Fibroblast of skin of right quadriceps (primary cell): ENCODE measurements at places on chromosomes 1 and 21.

DNA sequence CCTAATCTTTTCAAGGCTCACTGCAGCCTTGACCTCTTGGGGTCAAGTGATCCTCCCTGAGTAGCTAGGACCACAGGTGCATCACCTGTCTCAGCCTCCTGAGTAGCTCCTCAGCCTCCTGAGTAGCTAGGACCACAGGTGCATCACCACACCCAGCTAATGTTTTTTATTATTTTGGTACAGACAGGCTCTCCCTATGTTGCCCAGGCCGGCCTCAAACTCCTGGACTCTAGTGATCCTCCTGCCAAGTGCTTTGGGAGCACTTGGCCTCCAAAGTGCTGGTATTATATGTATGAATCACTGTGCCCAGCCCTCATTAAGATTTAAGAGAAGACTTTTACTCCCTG, 58.5 kb upstream of the S1PR1 start:
- DNase-seq = no peak

DNA sequence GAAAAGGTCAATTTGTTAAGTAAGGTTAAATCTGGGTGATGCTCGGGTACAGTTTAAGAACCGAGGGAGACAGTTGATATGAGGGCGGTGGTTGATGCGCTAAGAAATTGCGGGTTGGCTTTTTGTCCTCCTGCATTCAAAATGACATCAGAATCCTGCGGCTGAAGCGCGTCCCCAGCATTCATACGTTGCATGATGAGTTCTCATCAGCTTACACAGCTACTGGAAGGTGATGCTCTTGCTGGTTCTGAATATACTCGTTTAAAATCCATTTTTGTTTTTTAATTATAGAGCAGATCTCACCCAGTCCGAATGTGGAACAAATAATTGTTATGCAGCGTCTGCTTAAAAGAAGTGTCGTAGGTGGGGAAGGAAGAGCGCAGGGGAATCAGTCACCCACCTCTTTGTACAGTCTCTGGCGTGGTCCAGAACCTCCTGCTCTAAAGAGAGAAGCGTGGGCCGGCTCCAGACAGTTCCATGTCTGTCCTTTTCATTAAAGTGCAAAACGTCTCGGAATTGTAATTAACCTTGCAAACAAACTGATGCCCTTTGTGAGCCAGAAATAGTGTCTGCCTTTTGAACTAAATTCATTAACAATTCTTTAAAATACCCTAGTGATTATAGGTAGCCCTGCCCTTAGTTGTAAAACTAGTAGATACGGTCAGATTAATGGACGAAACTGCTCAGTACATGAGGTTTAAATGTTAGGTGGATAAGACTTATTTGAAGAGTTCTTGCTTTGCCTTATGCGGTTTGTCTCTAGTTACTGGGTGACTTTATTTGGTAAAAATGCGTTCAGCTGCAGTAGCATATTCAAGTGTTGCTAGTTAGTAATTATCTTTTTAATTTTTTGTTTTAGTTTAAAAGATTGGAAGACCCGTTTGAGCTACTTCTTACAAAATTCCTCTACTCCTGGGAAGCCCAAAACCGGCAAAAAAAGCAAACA, 741 bp downstream of the RGS2 start:
- DNase-seq = peak; percentile 48

DNA sequence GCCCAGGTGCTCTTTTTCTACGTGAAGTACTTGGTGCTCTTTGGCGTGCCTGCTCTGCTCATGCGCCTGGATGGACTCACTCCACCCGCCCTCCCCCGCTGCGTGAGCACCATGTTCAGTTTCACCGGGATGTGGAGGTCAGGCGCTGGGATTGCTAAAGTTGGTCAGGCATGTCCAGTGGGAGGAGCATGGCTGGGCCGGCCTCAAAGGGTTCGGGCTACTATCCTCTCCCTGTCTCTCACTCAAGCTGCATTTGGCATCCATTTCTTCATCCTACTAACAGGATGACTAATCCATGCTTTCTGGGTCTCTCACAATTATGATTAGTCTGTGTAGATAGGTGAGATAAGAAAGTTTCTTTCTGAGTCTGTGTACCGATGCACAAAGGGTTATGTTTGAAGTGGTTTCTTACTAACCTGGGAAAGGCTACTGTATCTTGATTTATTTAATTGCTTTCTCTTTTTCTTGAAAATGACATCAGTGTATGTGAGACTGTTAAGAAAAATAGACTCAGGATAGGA, 135.9 kb downstream of the HHAT start:
- DNase-seq = peak; percentile 7

GRCh38 chr1:64043288-64043687, 160.1 kb upstream of the UBE2U start:
- peak; percentile 37 for DNase-seq

- DNase-seq = no peak
Measured at GRCh38 chr21:46038341-46038829, 56.8 kb downstream of the COL6A1 start.

- DNase-seq = no peak
Measured at GRCh38 chr1:54080598-54081049, 27.2 kb downstream of the TCEANC2 start.

DNA sequence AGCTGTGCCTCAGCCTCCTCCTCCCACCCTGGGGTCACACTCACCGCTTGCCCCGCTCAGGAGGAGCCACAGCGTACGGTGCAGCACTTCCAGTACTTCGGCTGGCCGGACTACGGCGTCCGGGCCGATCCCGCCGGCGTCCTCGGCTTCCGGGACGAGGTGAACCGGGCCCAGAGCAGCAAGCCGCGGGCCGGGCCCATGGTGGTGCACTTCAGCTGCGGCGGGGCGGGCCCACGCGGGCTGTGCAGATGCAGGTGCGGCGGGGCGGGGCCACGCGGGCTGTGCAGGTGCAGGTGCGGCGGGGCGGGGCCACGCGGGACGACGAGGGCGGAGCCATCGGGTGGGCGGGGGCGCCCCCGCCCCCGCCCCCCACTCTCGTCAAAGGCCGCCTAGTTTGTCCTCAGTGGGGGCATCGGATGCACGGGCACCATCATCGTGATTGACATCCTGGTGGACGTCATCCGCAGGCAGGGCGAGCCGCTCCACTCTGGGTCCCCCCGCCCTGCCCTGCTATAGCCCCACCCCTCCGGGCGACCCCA, 5.5 kb downstream of the RNF223 start:
- no peak for DNase-seq

DNA sequence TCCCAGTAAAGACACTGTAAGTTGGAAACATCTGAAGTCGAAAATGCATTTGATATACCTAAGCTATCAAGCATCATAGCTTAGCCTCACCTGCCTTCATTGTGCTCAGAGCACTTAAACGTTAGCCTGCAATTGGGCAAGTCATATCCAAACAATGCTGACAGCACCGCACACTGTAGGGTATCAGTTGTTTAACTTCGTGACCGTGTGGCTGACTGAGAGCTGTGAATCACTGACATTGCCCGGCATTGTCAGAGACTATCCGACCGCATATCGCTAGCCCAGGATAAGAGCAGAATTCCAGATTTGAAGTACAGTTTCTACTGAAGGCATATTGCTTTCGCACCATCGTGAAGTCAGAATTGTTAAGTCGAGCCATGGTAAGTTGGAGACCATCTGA, 41.5 kb downstream of the GALNT2 start:
- no peak for DNase-seq

DNA sequence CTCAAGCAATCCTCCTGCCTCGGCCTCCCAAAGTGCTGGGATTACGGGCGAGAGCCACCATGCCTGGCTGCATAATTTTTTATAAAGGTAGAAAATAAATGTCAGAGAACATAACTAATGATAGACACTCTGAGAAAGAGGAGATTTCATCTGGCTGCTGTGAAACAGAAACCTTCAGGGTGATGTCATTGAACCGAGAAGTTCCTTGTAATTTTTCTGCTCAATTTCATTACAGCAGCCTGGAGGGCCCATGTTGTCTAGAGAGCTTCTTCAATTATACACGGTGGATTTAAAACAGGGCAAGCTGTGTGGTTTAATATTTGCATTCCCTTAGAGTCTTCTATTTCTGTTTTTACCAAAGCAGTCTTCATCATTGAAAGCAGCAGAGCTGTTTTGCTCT, 64.3 kb upstream of the MORC3 start:
- no peak for DNase-seq
